ENCODE measurements at places on chromosomes 2 and 18.

- no peak for DNase-seq
Observed at GRCh38 chr18:2874765-2875164, 28.0 kb downstream of the EMILIN2 start.

DNA sequence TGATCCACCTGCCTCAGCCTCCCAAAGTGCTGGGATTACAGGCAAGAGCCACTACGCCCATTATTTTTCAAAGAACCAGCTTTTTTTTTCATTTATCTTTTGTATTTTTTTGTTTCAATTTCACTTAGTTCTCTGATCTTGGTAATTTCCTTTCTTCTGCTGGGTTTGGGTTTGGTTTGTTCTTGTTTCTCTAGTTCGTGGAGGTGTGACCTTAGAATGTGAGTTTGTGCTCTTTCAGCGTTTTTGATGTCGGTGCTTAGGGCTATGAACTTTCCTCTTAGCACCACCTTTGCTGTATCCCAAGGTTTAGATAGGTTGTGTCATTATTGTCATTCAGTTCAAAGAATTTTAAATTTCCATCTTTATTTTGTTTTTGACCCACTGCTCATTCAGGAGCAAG lies 86.7 kb upstream of the MSTN start:
- no peak for DNase-seq

DNA sequence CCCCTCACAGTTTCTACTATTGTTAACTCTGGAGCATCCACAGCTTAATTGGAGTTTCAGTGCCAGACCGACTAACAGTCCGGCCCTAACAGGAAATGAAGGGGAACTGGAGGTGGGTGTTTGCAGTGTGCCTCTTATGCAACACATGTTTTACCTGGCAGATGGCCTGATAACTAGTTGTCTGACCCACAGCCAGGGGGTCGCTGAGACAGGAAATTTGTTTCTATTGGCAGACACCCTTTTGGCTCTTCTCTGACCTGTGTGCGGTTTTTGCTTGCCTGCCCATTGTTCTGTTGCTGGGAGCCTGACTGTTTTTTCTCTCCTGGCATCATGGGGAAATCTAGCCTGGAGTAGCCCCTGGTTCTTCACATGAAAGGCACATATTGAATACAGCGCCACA lies 1329.8 kb downstream of the DSC3 start:
- DNase-seq = no peak

- DNase-seq = no peak
Observed at GRCh38 chr2:21924640-21925285, 801.0 kb downstream of the TDRD15 start.

DNA sequence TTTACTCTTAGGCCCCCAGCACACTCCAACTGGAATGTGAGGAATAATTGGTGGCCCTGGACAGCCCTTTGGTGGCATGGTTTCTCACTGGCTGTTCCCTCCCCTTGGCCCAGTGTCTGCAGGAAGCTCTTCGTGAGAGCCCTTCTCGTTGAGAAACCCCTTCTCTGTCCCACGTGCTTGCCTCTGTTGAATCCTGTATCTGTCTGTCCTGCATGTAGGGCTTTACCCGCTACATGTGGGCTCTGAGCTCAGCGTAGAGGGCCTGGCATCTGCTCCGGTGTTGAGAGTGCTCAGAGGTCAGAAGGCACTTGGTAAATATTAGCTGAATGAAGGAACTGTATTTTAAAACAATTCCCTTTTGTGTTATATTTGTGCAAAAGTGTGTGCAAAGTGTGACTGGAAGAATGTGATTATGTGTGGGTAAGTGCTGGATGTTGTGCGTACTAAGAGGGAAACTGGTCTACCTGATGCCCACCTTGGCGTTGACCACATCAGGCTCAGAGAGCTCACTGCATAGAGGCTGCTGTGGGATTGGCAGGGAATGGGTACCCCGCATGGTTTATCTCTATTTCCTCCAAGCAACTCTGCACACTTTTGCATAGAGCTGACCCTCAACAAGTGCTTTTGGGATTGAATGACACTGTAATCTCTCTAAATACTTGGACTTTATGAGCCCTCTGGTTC lies 40.0 kb downstream of the RNF144A start:
- DNase-seq = no peak

DNA sequence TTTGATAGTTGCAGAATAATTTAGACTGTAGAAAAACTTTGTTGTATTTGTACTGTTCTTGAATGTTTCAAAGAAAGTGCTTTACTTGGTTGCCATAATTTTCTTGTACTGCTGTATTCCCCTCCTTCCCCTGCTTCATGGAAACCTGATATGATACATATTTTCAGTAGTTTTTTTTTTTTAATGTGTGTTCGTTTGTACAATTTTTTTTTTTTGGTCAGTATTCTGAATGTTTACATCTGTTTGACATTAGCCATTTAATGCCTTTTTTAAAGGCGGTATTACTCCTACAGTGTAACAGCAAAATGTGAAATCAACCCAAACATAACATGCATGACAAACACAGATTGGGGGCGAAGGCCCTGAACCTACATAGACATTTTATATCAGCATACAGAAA lies 172.3 kb downstream of the ASXL3 start:
- DNase-seq = no peak

DNA sequence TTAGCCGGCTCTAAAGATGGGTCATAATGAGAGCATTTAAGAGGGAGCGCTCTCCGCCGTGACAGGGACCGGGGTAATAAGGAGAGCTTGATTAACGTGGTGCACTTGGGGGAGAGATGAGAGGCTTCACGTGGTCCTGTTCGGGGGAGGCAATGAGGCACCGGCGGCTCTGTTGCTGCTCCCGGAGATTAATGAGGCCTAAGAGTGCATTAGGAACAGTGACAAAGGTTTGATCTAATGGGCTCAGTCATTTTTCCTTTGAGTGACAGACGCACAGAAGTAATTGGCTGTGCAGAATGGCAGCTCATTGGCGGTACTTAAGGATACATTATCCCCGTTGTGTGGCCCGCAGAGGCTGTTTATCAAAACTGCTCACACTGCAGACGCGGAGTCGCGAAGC lies 250.7 kb downstream of the GBX2 start:
- DNase-seq = no peak

GRCh38 chr2:187847245-187848208 lies 293.3 kb upstream of the TFPI start:
- no peak for DNase-seq
